ENCODE measurements at places on chromosomes 16 and 17.

GRCh38 chr17:66542129-66542966 is 239.9 kb downstream of the PRKCA start:
- DNase-seq, result no peak

- DNase-seq, result no peak
These were observed 2.1 kb upstream of the CCR7 start for GRCh38 chr17:40567377-40567776.

DNA sequence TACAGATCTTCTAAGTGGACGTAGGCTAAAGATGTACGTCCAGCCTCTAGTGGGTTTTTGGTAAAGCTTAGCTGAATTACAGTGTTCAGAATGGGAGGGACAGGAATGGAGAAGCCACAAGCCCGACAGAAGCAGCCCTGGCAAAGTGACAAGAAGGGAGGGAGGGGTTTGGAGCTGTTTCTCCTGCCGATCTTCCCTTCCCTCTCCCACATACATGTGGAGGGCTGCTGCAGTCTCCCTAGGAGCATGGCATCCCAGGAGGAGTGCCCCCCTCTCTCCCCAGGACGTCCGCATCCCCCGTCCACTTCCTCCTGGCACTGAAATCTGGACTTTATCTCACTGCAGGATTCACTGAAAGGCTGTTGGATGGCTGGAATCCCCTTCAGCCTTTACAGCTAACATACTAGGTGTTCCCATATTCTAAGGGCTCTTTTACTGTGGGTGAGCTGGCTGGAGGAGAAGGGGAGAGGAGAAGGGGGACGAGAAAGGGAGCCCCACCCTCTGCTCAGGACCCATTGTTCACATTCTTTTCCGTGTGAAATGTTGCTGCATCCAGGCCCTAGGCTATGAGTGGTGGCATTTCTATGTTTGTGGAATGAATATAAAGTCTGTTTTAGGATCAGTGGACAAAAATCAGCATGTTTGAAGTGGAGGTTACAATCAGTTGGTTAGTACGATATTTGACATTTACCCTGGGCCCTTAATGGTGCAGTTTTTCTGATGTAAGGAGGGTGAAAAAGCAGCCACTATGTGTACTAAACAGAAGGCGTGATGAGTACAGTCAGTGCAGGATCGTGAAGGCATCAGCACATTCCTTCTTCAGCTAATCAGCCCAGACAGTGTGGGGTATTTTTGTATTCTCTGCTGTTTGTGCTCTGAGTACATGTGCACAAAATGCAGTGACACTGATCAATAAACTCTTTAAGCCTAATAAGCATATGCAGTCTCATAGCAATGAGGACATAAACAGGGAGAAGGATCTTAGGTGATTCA is 94.6 kb downstream of the SPECC1 start:
- no peak for DNase-seq

GRCh38 chr17:51842763-51843162 is 315.8 kb downstream of the CA10 start:
- no peak for DNase-seq

DNA sequence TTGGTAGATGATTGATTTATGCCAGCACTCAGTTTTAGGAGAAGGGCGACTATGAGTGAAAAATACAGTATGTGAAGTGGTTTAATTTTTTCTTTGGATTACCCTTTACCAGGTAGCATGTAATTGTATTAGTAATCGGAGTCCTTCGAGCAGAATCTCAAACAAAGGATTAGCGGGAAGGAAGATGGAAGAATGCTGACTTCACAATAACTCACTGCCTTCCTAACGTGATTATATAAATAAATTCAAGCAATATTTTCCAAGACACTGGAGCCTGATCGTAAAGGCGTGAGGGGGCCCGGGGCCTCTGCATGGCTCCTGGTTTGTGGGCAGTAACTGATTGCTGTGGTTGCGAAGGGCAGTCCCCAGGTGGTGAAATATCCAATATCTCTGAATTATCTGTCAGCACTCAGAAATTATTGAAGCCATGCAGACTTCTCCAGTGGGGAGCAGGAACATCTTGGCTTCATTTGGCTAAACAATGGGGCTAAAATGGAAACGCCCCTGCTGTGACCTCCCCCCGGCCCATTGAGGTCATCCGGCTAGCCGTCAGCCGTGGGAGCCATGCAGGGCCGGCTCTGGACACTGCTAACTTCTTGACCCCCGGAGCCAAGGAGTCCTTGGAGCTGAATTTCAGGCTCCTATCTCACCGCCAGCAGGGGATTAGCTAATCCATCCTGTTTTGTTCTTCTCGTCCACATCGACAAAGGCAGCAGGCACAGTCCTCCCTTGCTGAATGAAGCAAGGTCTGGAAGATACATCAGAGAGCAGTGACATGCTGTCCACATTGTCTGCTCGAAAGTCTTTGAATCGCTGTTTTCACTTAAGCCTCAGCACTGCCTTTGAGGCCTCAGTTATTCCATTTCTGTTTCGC is 295.9 kb upstream of the N4BP1 start:
- DNase-seq, result no peak
